ENCODE measurements at places on chromosomes 4 and X. TPM values are rescaled to one million over a fixed set of nuclear protein-coding genes. Genes with fewer than 3 reads are reported as not detected.

The DCHS2 gene
- 11.3 TPM for polyA plus RNA-seq

The YY2 gene
- polyA plus RNA-seq: 1.9 TPM

The GLRA2 gene
- polyA plus RNA-seq: not detected

The CT47B1 gene
- not detected for polyA plus RNA-seq

The CFAP99 gene
- polyA plus RNA-seq: 0.20 TPM

The GABRQ gene
- polyA plus RNA-seq: 1.5 TPM

The XIAP gene
- polyA plus RNA-seq: 31.6 TPM

DNA sequence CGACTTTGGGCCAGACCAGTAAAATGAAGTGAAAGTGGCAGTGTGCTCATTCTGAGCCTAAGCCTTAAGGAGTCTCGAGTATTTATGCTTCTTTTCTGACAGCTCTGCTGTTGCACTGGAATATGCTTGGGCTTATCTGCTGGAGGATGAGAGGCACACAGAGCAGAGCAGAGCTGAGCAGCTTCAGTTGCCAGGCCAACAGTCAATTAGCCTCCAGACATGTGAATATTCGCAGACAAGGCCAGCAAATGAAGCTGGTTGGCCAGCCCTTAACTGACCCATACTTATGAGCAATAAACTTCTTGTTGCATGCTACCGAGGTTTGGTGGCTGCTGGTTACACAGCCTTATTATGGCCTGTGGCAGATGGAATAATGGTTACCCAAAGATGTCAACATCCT is 203.0 kb upstream of the GEMIN8 start:
- DNase-seq: no peak

GRCh38 chr4:146143888-146144287 is 31.6 kb upstream of the LSM6 start:
- DNase-seq: no peak

DNA sequence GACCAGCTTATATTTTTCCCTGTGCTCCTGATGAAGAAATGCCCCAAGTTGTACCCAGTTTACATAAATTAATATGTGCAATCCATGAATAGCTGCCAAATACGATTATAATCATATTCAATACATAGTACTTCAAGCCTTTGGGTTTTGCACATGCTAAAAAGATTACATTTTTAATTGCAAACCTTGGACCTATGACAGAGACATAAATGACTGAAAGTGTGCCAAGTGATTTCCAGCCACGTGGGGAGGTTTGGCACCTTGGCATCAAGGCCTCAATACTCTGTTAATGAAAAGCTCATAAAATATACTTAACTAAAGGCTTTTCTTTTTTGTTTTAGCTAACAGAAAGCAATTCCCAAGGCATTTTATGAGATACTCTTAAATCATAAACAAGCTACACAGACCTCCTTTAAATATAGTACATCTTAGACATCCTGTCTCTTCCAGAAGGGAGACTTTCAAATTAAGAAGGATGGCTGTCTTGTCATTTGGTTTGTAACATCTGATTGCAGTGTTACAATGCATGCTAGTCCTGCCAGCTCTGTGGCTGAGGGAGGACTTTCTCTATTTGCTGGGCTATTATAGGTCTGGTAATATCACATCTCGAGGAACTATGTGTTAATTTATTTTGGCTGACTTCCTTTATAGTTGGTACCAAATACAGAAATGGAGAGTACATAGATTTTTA is 404.1 kb downstream of the AFF2 start:
- no peak for DNase-seq

DNA sequence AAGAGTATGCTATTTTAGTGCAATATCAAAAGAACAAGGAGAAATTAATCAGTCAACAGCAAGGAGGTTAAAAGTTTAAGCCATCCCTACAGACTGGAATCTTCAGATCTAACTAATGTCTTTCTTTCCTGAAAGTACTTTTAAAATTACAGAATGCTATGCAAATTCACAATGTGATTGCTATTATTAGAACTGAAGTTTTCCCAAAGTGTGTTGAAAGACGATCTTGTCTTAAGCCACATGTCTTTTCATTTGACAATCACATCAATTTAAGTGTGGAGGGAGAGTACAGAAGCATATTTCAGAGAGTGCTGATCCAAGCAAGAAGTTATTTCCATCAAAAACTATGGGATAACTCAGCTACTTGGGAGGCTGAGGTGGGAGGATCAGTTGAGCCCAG is 64.7 kb upstream of the TNIP3 start:
- DNase-seq: no peak

GRCh38 chr4:57371671-57372070 is 261.5 kb upstream of the IGFBP7 start:
- no peak for DNase-seq

DNA sequence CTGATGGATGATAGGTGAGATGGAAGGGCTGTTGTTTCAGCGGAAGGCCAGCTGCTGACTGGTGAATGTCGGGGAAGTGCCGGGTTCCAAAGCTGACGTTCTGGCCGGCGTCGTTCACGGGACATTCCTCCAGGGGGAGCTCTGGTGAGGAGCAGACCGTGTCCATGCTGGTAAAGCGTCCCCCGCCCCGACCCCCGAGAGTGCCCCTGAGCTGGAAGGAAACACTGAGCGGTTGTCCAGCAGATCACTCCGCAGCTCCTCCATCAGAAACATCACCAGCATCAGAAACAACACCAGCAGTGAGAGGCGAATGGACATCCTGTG is 18.6 kb upstream of the ADRA2C start:
- DNase-seq: no peak

DNA sequence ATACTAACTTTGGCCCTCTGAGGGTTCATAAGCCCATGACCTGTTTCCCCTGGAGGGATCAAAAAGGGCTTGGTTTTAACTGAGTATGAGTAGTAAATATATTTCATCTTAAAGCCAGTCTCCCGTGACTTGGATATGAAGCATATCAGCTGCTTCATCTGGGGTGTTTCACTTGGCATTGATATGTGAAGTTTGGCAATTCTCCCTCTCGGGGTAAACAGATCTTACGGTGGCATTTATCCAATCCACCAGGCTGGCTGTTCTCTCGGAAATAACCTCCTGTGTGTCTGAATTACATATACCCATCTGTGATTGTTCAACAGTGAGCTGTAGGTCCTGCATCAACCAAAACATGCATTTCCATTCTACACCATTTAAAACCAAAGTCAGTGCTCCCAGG is 130.7 kb downstream of the ADAM29 start:
- DNase-seq: no peak

GRCh38 chrX:70429759-70430158 is 6.6 kb downstream of the GDPD2 start:
- DNase-seq: no peak

- no peak for DNase-seq
Observed at GRCh38 chr4:153729895-153730294, 29.9 kb downstream of the RNF175 start.

- DNase-seq: no peak
Observed at GRCh38 chrX:71650333-71650969, 16.9 kb upstream of the LOC101059915 start.

DNA sequence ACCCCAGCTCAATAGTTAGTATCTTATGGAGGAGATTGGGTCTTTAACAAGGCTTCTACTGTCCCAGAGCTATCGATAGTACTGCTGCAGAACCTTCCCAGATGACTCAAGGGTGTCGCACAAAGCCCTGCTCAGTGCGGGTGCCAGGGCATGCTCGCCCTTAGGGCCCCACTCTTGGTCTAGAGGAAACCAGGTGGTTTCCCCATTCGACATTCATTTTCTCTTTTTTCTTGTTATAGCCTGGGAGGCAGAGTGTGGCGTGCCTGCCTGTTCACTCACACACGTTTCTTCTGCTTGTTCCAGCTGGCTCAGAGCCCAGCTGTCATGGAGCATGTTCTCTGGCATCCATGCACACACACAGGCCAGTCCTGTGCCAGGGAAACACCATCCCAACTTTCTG is 144.5 kb downstream of the SMIM20 start:
- DNase-seq: peak; percentile 65

DNA sequence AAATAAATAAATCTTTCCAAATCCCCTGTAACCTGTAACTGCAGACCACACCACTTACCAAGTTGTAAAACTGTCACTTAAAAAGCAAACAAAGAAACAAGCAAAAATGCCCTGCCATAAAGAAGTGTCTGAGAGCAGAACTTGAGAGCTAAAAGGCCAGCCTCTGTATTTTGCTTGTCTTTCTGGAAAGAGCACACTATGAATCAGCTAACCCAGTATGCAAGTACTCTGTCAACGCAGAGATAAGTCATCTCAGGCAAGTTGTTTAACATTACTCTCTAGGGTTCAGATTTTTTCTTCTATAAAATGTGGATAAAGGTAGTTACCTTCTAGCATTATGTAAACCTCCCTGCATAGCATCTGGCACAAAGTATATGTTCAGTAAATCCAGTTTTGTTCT is 134.8 kb downstream of the HS3ST1 start:
- DNase-seq: no peak

- DNase-seq: peak; percentile 28
Observed at GRCh38 chrX:39261446-39262147, 460.3 kb downstream of the MID1IP1 start.

DNA sequence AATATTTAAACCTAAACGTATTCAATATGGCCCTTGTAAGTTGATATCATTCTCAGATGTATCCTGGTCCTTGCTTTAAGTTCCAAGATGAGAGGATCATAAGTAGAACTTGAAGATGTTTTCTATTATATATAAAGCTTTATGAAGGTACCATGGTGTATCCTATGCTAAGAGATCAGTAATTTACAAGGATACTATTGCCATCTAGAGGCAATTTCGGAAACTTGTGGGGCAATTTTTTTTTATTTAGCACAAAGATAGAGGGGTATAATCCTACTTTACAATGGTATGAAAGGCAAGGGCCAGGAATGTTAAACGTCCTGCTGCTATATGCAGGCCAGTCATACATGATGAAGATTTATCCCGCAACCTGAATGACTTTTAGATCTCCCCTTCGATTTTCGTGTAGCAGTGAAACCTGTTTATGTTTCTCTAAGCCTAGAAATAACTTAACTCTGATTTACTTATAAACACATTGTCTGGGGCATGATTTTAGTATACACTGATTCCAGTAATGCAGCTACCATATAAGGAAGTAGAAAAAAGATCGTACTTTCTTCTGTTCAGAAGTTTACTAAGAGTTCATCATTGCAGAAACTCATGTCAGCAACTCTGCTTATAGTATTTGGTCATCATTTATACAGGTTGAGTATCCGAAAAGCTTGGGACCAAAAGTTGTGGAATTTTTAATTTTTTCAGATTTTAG is 2.6 kb downstream of the SLC25A31 start:
- DNase-seq: peak; percentile 35

Measured in muscle of back (tissue), 13 donors.